ENCODE measurements at places on chromosomes 11 and 22.

DNA sequence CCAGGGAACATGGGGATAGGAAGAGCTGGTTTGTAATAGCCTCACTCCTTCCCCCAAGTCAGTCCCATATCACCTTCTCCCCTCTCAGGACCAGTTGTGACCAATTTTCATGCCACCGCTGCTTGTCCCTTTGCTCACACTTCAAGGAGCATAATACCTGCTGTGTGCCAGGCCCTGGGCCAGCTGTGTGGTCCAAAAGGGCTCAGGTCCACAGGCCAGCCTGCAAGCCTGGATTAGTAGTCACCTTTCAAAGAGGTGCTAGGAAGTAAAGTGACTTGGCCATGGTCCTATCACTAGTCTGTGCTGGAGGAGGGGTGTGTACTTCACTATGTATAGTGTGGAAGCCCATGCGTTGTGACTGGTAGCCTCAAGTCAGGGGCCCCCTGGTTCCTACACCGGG lies 38.5 kb upstream of the SUSD2 start:
- DNase-seq: no peak

GRCh38 chr22:47053013-47053725 lies 290.7 kb downstream of the TBC1D22A start:
- DNase-seq: no peak

- DNase-seq: no peak
These were observed 48.6 kb downstream of the CADM1 start for GRCh38 chr11:115455613-115456012.

- no peak for DNase-seq
These were observed 24.6 kb downstream of the FXYD6 start for GRCh38 chr11:117851852-117852251.

DNA sequence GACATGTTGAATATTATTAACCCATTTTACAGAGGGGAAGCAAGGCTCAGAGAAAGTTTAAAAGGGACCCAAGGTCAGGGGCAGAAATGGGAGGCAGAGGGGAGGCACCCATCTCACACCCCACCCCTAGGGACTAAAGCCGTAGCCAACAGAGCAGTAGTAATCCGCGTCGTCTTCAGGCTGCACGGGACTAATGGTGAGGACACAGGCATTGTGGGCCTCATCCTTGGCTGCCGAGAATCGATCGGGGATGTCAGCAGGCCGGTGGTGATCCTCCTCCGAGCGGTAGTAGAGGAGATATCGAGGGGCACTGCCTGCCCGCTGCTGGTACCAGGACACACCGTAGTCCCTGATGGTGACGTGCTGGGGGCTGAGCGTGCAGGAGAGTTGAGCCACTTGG lies 1.5 kb downstream of the VPREB3 start:
- DNase-seq: no peak

DNA sequence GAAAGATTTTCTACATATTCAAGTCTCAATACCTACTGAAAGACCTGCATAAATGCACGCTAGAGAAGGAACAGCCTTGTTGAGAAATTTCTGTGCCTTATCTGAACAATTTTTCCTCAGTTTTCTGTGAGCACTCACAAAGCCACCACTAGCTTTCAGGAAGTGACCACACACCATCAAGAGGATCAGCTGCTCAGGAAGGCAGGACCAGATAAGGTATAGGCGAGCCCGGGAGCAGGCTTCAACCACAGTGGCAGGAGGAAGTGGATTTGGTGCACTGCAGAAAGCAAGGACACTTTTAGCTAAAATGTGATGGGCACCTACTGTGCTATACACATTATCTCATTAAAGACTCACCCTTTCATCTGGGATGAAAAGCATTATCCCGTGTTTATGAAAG lies 220.8 kb downstream of the RAB38 start:
- DNase-seq: no peak

- no peak for DNase-seq
These were observed 223.9 kb upstream of the ZBED5 start for GRCh38 chr11:11081776-11082175.

GRCh38 chr11:44306918-44307244 lies 3.1 kb downstream of the ALX4 start:
- no peak for DNase-seq

- DNase-seq: no peak
These were observed 99.1 kb downstream of the XRRA1 start for GRCh38 chr11:74849525-74850391.

DNA sequence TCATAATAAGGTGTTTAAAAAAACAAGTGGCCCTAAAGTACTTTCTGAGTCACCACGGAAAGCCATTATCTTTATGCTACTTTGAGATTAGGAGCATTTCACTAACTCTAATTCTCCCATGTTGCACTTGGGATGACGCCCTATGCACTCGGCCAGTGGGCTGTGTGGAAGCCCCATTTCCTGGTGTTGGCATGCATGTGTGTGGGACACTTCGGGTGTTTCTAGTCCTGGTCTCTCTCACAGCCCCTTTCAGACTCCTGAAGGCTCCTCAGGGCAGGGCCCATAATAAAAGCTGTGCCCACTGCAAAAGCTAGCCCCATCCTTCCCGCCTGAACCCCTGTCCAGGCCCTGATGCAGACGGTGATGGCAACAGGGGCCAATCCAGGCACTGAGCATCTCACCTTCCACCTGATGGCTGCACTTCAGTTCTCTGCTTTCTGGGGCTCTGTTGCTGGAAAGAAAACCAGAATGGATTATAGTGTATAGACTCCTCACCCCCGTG lies 14.9 kb upstream of the FXYD2 start:
- DNase-seq: no peak

DNA sequence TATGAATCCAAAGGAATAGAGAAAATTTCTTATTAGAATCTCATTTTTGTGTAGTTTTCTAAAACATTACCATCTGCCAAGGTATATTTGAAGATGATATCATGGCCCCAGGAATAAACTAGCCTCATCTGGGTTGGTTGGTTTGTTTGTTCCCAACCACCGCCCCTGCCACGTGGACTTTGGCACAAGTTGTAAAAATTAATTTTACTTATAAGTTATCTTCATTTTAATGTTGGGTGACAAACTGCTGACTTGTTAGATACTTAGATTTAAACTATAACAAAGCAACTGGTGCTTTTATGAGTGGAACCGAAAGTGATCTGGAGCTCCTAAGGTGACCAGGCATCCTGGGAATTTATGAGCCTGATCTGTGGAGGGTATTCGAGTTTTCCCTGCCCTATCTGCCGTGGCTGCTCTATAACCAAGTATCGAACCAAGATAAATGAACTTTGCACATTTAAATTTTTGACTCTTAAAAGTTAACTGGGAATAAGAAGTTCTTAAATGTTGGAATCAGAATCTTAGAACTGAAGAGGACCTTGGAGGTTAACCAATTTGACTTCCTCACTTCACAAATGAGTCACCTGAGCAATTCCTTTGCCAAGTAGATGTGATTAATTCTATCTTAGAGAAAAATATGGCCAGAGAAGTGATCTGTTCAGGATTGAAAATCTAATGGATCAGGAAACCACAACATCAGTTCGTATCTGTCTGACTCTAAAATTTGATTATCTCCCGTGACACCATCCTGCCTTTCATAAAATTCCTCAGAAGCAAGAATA lies 129.1 kb upstream of the ARHGAP42 start:
- DNase-seq: no peak

GRCh38 chr22:21802673-21803072 lies 64.8 kb downstream of the MAPK1 start:
- DNase-seq: no peak

DNA sequence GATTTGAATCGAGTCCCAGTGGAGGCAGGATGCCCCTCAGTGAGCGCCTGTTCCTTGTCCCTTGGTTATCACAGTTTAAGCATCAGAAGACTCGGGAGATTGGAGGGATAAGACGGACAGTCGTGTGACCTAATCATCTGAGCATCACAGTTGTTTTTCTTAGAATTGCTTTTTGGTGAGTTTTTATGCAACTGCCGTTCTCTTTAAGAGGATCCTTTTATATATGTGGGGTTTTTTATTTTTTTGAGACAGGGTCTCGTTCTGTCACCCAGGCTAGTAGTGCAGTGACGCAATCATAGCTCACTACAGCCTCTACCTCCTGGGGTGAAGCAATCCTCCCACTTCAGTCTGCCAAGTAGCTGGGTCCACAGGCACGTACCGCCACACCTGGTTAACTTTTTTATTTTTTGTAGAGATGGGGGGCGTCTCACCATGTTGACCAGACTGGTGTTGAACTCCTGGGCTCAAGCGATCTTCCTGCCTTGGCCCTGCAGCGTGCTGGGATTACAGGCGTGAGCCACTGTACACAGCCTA lies 16.5 kb downstream of the NUP50 start:
- DNase-seq: no peak
